ENCODE measurements at places on chromosomes 5 and 9.

DNA sequence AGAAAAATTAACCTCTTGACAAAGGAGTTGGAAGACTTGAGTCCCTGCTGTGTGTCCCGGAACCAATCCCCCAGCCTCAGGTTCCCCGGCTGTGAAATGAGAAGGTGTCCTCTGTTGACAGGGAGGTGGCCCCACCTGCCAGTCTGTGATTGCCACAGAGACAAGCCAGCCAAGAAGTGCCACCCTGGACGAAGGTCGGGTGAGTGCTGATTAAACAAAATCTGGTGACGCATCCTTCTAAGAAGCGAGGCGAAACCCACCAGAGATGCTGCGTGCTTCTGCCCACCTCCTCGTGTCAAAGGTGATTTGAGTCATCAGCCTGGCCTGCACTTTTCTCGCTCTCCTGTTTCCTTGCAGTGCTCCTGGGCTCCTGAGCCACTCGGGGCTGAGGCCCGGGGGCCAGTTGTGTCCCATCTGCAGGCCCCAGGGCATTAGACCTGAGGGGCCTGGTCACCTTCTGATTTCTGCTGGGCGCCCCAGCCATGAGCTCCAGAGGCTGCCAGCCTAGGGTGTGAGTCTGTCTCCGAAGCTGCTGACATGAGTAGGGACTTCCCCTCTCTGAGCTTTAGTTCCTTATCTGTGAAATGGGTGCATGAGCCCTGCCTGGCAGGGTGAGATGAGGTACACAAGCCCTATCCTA lies 28.7 kb downstream of the NEK6 start:
- peak; percentile 81 for DNase-seq

DNA sequence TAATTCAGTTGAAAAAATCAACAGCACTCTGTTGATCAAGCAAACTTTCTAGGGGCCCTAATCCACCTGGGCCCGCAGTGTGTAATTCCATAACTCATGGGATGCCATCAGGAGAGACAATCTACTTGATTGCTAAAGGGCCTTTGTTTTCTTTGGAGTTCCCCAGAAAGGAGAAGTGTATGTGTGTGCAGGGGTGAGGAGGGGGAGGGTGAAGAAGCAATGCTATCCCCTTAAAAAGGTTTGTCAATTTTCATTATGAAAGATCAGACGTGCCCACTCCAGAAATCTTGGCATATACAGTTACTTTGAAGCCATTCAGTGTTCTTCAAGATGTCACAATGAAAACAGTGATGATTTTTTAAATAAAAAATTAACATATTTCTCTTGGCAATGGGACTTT lies 6.2 kb downstream of the PARP8 start:
- DNase-seq: no peak

DNA sequence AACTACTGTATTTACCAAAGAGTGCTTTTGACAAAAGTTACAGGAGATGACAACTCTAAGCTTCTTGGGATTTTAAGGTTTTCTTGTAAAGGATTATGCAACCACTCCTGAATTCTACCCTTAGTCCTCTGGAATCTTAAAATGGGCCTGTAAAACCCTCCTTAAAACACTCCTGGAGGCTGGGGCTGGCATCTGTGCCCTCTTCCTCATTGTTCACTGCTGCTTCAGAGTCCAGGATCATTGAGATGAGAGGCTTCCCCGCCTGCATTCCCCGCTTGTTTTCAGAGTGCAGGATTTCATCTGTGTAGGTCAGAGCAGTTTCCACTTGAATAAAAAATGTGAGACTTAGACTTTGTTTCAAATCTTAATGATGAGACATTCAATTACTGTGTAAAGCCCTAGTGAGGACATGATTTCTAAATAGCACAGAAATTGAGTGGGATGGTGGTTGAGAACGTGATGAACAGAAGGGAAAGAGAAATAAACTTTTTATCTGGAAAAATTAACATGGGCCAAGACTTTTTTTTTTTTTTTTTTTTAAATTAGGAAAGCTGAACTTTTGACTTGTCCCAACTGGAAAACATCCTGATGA lies 40.4 kb downstream of the PCSK5 start:
- DNase-seq: no peak

GRCh38 chr9:4680173-4680525 lies 780 bp downstream of the CDC37L1 start:
- DNase-seq: no peak

DNA sequence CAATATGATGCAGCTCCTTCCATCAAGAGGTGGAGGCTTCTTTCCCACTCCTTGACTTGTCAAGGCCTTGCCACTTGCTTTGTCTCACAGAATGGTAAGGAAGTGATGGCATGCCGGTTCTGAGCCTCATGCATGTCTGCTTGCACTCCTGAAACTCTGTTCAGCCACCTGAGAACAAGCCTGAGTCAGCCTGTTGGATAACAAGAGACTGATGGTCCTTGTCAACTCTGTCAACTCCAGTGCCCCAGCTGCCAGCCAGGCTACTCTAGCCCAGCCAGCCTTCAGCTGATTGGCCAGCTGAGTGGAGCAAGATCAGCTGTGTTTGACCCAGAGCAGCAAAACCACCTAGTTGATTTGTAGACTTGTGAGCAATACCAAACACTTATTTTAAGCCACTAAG lies 4.4 kb upstream of the TENT4A start:
- no peak for DNase-seq

- peak; percentile 36 for DNase-seq
These were observed 311.2 kb downstream of the TRIM32 start for GRCh38 chr9:116998305-116998704.

GRCh38 chr9:97993000-97993399 lies 9.9 kb downstream of the ANP32B start:
- no peak for DNase-seq

- DNase-seq: no peak
These were observed 123.5 kb downstream of the DAB2IP start for GRCh38 chr9:121774715-121775613.

- DNase-seq: no peak
These were observed 43.3 kb upstream of the NEURL1B start for GRCh38 chr5:172597755-172598155.

DNA sequence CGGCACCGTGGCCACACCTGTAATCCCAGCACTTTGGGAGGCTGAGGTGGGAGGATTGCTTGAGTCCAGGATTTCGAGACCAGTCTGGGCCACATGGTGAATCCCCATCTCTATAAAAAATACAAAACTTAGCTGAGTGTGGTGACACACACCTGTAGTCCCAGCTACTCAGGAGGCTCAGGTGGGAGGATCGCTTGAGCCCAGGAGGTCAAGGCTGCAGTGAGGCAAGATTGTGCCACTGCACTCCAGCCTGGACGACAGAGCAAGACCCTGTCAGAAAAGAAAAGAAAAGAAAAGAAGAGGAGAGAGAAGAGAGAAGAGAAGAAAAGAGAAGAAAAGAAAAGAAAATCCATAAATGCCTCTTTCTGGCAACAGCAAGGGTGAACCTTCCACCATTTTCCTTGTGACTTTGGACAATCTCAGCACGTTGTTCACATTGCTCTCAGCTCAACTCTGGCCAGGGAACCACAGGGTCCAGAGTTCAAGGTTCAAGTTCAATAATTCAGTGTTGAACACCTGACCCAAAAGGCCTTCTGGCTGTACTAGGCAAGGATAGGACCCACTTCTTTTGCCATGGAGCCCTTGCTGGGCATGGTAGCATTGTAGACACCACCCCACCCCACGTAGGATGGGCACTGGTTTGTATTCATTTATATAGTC lies 14.6 kb upstream of the DUSP1 start:
- DNase-seq: no peak

DNA sequence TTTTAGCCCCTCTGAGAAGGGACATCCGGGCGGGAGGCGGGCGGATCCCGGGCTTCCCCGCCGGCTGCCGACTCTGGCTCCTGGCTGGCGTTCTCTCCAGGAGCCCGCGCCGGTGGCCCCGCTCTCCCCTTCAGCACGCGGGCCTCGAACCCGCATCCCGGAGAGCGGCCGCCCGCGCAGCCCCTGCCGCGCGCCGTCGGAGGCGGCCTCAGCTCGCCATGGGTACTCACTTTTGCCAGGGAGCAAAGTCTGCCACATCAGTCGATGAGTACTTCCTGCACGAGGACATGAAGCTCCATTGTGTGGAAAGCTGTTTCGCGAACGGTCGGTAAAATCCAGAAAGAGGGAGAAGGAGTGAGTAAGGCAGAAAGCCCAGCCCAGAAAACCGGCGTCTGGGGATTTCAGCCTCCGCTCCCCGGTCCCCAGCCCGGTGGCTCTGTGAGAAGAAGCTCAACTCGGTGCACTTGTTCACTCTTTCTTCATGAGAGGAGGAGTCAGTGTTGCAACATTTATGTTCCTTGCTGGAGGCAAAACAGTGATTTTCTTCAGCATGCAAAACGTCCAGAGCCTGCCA lies at the start of gene PRLR:
Gene PRLR (minus strand): TSS at position 450 of the 574 bp plus-strand sequence. CDS start 140,867 bp downstream, outside the sequence.
- peak; percentile 37 for DNase-seq

DNA sequence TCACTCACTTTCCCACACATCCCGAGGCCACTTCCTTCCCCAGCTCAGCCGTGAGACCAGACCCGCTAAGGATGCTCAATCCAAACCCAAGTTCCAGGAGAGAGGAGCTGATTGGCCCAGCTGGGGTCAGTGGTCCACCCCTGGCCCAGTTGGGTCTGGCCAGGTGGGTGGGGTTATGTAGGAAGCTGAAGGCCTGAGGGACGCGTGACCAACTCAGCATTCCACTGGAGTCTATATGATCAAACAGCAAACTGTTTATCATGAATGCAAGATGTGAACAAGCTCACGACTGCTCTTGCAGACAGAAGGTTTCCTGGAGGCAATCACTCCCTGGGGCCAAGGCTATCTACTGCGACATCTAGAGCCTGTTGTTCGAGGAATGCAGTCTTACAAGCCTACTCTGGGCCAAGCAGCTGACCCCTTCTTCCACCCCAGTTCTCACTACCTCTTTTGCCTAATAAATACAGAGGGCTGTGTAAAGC lies 4.9 kb upstream of the RAPGEF1 start:
- DNase-seq: no peak

DNA sequence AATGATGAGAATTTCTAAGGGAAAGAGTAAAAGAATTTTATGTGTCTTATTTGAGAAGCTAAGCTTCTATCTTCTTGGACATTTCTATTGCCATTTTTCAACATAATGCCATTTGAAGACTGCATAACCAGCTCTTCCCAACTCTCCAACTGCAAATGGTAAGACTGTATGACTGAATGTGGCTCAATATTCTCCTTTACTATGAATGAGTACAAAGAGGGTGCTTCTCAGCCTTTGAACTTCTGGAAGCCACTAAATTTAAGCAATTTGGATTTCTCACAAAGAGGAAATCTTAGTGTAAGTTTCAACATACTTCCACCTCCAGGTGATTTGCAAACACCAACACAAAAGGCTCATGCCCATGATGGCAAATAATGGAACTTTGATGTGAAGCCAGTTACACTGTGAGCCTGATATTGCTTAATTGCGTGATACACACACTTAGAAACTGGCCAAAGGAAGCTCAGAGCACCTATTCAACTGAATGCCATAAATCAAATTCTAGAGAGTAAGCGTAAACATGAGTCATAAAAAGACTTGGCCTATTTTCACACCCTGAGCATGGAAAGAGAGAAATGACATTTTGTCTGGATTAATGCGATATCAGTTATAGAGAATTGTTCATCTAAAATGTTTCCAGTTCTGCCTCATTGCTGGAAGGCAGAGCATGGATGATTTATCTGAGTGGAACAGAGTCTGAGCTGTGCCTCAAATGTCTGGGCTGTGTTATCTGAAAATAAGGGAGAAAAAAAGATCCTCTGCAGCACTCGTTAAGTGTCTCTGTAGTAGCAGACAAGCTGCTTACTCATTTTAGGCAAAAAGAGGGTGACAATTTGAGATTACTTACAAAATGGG lies 145.3 kb downstream of the PLK2 start:
- no peak for DNase-seq

DNA sequence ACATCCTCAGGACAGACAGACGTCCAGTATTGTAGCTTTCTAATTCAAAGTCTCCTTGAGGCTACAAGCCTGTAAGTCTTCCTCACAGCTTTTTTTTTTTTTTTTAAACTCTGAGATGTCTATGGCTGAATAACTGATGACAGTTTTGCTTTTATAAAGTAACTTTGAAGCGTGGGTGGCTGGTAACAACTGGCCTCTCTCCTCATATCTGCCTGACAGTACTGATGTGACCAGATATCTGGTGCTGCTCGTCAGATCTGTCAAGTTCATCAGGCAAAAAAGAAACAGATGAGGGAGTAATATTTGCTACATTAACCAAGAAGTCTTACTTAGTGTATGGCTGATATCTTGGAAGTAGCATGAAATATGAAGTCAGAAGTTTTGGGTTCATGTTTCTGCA lies 72.6 kb downstream of the GDNF start:
- DNase-seq: no peak

- DNase-seq: no peak
These were observed 126.3 kb downstream of the PDE4D start for GRCh38 chr5:59767211-59767605.

- no peak for DNase-seq
These were observed 370.0 kb downstream of the NDUFS4 start for GRCh38 chr5:53930457-53930856.

DNA sequence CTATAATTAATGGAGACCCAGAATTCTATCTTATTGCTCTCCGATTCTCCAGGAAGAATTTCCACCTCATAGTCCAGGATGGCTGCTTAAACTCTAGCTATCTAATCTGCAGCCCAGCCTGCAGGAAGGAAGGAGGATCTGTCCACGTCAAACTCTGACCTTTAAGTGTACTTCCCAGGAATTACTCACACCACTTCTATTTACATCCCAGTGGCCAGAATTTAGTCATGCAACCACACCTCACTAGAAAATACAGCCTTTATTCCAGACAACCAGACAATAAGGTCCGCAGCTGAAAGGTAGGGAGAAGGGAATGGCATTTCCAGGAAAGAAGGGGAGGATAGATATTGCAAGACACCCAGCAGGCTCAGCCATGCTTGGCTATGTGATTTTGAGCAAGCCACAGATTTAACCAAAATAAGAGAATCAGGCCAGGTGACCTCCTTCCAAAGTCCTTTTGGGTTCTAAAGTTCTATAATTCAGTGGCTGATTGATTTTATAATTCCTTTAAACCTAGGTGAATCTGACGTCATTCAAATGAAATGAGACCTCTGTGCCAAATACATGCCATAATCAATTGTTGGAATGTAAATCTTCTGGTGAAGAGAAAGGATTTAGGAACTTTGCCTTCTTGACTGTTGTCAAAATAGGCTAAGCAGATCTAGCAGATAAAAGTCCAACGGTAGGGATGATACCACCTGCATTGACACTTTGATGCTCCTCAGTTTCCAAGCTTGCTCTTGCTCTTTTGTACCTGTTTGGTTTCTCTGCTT lies 3.7 kb upstream of the DENND1A start:
- no peak for DNase-seq

- no peak for DNase-seq
These were observed 122.0 kb downstream of the GDNF start for GRCh38 chr5:37717613-37718431.

- DNase-seq: no peak
These were observed 20.6 kb downstream of the SPTLC1 start for GRCh38 chr9:92094655-92095054.
